AG04450 (cell line): ENCODE measurements at places on chromosomes 3 and 15.
A peak's percentile ranks its signal among the peaks of the same experiment; 100 is the strongest.

- no peak for DNase-seq
Observed at GRCh38 chr3:179981646-179982045, 55.1 kb downstream of the PEX5L start.

- DNase-seq: no peak
Observed at GRCh38 chr3:108804437-108804836, 18.1 kb upstream of the TRAT1 start.

GRCh38 chr3:190252080-190252479, 70.2 kb downstream of the CLDN1 start:
- peak; percentile 50 for DNase-seq

GRCh38 chr3:195574497-195575304, 9.0 kb downstream of the APOD start:
- DNase-seq: no peak

DNA sequence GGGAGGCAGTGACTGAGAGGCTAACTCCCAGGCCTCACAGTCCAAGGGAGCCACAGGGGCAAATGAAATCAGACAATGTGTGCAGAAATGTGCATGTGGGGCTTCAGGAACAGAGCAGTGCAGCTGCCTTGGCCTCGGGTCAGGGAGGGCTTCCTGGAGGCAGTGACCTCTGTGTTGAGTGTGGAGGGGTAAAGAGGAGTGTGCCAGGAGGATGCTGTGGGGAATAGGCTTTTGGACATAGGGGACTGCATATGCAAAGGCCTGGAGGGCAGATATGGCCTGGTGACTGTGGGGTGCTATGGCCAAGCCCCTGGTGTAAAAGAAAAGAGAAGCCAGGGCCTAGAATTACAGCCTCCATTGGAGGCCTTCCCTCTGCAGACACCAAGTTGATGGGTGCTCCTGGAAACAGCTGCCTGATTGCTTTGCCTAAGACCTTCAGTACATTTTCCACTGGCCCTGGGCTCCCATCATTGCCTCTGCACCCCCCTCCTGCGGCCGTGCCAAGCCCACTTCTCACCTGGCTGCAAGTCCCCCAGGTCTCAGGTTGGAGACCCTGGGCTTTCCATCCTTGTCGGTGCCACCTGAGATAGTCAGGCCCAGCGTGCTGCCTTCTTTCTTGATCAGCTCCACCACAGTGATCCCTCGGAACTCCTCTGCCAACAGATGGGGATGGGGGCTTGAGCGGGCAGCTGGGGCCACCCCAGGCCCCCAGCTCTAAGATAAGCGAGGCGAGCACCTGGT, 15.1 kb downstream of the GRIP2 start:
- no peak for DNase-seq

DNA sequence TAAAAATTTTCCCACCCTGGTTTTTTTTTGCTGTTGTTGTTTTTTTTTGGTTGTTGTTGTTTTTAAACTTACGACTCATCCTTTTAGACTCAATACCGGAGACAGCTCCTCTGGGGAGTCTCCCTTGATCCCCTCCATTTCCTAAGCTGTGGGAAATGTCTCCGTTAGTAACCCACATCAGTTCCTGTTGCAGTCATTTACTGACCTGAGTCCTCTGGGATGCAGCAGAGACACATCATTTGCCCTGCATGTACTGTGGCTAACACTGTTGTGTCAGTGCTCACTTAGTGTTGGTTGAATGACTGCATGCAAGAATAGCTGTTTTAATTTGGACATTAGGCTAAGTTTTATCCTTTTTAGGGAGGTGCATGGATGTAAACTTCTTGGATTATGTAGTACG, 83.8 kb downstream of the MBNL1 start:
- DNase-seq: no peak

DNA sequence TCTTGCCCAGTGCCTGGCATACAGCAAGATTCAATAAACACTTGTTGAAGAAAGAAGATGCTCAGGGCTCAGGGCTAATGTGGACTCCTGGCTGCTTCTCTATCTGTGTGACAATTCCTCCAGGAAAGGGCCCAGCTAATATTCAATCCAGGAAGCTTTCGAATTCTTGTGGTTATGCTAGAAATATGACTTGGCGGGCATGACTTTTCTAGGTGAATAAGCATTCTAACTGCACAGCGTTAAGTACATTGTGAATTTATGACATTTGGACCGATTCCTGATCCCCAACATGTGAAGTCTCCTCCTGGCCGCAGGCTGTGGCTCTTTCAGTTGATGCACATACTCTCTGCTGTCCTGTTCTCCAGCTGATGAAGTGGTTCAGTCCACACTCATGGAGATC, 117.0 kb downstream of the IMPG2 start:
- no peak for DNase-seq

DNA sequence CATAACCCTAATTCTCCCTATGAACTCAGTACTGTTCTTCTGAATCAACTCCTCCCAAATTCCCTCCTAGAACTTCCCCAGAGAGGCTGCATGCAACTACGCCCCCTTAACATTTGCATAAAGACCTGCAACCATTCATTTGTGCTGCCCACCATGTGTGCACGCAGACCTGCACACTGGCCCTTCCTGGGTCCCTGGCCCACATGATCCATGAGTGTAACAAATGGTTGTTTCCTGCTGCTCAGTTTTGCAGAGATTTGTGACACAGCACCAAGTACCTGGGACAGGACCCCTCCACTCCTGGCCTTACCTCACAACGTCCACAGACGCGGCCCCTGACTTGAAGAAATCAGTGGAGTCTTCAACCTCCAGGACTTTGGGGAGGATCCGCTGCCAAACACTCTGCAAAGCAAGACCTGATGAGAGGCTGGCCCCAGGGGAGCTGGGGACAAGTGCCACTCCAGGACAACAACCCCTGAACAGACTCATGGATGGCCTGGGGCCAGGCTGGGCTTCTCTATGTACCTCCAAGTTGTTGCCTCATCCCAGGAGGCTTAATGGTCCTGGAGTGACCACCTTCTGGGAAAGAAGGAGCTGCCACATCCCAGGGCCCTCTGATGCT, 33.8 kb downstream of the ALDH1L1 start:
- DNase-seq: no peak
